ENCODE measurements at places on chromosomes 11 and 22.

DNA sequence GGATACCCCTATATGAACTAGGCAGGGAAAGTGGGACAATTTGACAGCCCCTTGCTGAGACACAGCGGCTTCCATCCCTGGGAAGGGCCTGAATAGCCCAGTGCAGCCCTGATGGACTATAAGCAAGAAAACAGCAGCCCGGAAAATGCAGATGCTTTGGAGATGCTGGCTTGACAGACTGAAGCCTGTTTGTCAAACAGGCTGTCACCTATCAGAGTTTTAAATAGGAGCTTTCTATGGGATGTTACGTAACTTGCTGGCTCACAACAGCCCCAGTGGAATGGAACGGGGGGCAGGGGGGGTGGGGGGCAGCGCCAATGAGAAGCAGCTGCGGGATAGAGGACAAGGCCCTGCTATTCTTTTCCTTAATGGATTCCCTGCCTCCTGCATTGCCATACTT lies 91.9 kb upstream of the NTM start:
- DNase-seq: no peak

DNA sequence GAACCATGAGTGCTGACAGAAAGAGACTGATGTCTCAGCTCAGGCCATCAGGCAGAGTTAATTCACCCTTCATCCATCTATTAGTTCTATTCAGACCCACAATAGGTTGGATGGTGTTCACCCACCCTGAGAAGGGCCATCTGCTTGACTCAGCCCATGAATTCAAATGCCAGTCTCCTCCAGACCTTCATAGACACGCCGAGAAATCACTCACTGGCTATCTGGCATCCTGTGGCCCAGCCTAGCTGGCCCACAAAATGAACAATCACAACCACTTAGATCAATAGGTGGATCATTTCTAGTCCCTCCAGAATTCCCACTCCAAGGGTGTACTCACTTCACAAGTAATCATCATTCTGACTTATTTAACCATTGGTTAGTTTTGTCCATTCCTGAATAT lies 58.2 kb downstream of the MYEOV start:
- no peak for DNase-seq

GRCh38 chr11:61460474-61460881 lies 30.6 kb downstream of the SDHAF2 start:
- DNase-seq: no peak

GRCh38 chr11:111372538-111372937 lies 6.5 kb downstream of the POU2AF1 start:
- DNase-seq: no peak

DNA sequence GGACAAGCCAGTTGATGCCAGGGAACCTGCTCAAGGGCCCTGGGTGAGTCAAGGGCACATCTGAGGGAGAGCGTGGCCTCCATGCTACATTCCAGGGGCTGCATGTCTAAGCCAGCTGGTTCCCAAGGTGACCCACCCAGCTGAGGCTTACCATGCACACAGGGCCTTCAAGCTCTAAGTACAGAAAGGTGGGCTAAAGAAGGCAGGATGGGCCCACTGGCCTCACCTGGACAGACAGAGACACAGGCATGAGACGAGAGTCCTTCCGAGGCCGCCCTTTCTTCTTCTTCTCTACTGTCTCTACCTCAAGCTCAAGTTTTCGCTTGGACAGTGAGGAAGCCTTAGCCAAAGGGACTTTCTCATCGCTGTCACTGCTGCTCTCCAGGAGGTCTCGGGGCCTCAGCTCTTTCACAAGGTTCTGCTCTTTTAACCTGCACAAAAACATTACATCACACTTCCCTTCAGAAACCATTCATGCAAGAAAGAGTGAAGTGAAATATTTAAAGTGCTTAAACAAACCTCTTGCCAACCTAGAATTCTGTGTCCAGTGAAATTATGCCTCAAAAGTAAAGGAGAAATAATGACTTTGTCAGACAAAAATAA lies 69.9 kb downstream of the HIRA start:
- DNase-seq: no peak

DNA sequence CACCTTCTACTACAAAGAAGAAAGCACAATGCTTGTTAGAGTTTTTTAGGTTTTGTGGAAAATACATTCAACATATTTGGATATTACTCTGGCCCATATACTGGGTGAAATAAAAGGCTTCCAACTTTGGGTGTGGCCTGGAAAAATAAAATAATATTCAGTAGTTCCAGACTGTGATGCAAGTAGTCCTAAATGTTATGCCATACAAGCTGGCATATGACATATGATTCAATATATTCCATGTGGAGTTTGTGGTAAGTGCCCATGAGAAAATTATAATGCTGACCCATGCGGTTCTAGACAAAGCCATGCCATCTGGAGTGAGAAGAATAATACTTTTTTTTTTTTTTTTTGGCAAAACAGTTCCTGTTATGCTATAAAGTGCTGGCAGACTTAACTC lies 683.3 kb downstream of the LUZP2 start:
- DNase-seq: no peak

DNA sequence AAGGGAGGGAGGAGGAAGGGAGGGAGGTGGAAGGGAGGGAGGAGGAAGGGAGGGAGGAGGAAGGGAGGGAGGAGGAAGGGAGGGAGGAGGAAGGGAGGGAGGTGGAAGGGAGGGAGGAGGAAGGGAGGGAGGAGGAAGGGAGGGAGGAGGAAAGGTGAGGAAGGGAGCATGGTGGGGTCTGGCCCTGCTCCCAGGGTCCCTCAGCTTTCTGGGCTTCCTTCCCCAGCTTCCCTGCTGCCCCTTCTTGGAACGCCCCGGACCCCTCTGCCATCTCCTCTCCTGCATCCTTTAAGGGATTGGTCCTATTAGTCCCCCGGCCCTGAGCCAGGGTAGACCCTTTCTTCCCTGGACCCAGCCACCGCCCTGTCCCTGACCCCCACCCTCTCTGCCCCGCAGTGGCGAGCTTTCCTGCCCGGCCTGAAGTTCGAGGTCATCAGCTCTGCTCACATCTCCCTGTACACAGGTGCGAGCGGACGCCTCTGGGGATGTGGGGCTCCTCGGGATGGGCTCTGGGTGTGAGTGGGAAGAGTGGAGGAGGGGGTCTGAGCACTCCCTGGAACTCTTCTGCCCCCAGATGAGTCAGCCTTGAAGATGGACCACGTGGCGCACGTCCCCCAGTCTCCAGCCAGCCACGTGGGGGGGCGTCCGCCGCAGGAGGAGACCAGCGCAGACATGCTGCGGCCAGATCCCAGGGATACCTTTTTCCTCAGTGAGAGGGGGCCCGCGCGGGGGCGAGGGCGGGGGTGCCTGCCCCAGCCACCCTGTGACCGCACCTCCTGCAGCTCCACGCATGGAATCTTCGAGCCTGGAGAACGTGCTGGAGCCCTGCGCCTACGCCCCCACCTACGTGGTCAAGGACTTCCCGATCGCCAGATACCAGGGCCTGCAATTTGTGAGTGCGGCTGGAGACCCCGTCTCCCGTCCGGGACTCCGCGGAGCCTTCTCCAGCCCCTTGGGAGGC lies 6.0 kb downstream of the B4GALNT4 start:
- DNase-seq: no peak

DNA sequence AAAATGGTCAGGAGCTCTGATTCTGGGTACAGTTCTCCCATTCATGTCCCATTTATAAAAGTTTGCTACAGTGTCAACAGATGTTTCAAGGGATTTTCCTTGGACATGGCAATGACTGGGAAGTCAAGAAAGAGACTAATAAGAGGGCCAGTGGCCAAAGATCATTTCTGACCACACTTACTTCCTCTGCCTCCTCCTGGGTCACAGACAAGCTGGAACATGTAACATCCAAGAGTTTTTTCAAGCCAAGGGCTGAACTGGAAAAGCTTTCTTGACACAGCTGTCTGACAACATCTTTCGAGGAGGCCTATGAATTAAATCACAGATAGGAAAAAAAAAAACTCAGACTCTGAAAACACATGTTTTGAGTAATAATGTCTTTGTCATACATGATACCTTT lies 8.7 kb downstream of the COMMD9 start:
- DNase-seq: no peak

- no peak for DNase-seq
These were observed 126.3 kb downstream of the SLC1A2 start for GRCh38 chr11:35293035-35293434.

DNA sequence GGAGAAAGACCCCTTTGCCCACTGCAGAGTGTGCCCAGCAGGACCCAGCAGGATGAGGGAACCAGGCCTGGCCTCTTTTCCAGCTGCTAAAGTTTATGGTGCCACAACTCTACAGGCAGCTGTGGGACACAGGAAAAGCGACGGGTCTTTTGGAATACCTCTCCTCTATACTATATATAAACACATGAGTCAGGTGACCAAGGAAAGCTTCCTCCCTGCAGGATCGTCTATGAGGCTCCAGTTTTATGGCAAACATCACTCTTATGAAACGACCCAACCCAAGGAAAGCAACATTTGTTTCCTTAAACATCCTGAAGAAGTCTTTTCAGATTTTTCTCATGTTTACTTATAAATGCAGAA lies 102.8 kb upstream of the AKIP1 start:
- no peak for DNase-seq

DNA sequence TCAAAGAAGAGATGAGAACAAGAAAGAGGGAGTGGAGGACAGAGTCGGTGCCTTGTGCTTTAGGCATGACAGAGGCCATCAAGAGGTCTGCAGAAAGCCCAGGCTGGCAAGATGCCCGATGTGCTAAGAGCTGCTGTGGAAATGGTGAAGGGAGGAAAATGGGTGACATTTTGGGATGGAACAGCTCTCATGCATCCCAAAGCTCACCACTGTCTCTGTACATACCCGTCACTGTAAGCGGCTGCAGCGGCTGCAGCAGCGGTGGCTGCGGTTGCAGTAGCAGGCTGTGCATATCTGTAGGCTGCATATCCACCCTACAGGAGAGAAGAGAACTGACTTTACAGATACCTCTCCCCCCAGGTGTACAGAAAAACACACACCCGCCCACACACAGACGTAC lies 28.6 kb downstream of the APOL5 start:
- no peak for DNase-seq

GRCh38 chr11:111736621-111737443 lies 29.4 kb downstream of the PPP2R1B start:
- no peak for DNase-seq

DNA sequence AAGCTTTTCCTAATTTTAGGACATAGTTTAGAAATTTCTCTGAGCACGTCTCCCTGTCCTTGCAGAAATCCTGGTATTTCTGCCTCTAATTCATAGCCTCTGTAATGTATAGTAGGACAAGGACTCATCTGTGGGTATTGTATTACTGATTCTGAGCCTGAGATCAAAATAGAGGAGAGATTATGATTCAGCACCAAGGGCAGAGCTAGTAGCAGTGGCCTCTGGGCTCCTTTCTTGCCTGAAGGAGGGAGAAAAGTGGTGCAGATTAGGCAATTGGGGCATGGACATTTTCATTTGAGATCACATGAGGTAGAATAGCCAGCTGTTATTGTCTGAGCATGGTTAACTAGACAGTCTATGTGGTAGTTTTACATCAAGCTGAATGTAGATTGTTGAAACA lies 2.8 kb downstream of the MADD start:
- no peak for DNase-seq

DNA sequence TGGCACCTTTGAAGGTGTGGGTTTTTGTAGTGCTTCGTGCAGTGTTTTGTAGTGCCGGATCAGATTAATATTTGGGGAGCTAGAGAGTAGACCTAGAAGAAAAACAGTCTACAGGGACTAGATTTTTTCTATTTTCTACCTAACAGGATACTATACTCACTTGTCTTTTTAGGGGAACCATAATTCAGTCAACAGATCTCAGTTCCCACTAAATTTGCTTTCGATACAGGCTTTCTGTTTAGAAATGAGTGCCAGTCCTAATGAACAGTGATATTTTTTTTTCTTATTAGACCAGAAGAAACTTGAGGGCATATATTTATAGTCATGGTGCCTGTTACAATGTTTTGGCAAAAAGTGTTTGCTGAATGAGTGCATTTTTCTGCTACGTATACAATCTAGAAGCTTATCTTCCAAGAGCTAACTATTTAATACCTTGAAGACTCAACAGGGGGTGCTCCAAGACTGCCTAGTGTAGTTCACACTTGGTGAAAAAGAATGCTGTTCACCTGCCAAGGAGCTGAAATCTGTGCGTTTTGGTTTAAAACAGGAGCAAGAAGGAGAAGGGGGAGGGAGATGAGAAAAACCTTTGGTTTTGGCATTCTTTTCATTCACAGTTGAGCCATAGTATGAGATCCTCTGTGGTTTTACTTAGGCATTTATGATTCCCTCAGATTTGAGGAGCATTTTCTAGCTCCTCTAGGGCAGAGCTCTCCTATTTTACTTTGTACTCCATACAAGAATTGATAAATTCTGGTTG lies 44.9 kb upstream of the VSTM5 start:
- DNase-seq: no peak

GRCh38 chr11:12768726-12769673 lies 94.8 kb downstream of the TEAD1 start:
- DNase-seq: no peak

DNA sequence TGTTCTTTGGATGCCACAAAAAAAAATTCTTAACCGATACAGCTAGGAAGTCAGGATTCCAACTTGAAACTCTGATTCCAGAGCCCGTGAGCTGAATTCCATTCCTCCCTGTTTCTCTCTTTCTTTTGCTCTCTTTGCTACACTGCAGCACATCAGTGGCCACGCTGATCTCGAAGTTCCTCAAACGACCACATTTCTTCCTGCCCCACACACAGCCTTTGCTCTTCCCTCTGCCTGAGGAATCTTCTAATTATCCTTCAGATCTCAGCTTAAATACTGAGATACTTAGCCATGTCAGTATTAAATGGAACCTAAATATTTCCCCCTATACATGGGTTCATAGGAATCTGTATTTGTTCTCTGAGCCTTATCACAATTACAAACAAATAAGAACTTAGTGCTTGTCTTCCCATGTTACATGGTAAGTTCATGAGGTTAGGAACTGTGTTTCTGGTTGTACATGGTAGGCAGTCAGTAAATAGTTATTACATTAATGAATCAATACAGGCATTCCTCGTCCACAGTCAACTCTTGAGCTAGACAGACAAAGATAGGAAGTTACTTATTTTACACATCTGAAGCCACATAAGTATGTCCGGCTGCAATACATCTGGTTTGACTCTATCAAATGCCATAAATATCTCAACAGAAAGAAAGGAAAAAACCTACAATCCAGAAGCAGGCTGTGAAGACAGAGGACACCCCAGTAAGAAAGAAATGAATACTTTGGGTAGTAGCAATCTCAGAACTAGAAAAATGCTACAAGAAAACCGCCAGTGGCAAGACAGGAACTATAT lies 86.6 kb downstream of the MAML2 start:
- DNase-seq: no peak

- DNase-seq: no peak
These were observed 137.6 kb downstream of the SNX19 start for GRCh38 chr11:130778705-130779104.

GRCh38 chr11:68439355-68440065 lies 21.0 kb upstream of the PPP6R3 start:
- DNase-seq: no peak

GRCh38 chr11:125156346-125157117 lies 8.0 kb upstream of the PKNOX2 start:
- DNase-seq: no peak

- DNase-seq: no peak
These were observed 31.6 kb upstream of the ME3 start for GRCh38 chr11:86703987-86704386.

DNA sequence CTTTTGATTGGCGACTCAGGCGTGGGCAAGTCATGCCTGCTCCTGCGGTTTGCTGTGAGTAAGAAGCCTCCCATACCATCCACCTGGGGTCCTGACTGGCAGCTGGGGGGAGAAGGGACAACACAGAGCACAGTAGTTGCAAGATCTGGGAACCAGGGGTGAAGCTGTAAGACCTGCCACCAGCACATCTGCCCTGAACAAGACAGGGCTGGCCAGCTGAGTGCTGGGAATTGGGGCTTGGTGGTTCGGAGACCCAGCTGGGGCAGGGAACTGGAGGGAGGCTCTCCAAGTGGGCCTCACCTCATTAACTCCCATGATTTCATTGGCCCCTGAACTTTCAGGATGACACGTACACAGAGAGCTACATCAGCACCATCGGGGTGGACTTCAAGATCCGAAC lies 3.4 kb downstream of the RAB1B start:
- DNase-seq: no peak

Measured in activated T-helper 9 cell treated with anti-CD3 and anti-CD28 coated beads, Interleukin-2, amount 50 U/mL, for 16 hours (primary cell).